NCI-H1105 treated with DMSO at 0.1 percent for 48 hours (cell line): ENCODE measurements at places on chromosomes 13 and 19.
A peak's percentile ranks its signal among the peaks of the same experiment; 100 is the strongest.

DNA sequence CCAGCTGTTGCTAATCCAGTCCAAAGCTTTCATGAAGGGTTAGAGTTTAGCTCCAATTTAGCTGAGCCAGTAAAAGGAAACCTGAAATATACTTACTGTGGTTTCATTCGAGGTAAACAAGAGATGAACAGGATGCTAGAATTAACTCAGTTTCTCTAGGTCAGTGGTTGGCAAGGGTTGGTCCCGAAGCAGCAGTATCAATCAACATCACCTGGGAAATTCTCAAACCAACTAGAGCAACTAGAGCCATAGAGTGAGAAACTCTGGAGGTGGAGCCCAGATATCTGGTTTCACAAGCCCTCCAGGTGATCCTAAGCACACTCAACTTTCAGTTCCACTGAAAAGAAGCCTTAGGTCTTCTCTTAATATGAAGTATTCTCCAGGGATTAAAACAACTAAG, 376.7 kb downstream of the OXGR1 start:
- no peak for DNase-seq

GRCh38 chr19:33950091-33950750, 153.6 kb downstream of the KCTD15 start:
- DNase-seq: no peak

GRCh38 chr19:36051236-36051635, 2.8 kb downstream of the THAP8 start:
- no peak for DNase-seq

GRCh38 chr19:18225355-18225701, 910 bp downstream of the PDE4C start:
- DNase-seq: no peak

DNA sequence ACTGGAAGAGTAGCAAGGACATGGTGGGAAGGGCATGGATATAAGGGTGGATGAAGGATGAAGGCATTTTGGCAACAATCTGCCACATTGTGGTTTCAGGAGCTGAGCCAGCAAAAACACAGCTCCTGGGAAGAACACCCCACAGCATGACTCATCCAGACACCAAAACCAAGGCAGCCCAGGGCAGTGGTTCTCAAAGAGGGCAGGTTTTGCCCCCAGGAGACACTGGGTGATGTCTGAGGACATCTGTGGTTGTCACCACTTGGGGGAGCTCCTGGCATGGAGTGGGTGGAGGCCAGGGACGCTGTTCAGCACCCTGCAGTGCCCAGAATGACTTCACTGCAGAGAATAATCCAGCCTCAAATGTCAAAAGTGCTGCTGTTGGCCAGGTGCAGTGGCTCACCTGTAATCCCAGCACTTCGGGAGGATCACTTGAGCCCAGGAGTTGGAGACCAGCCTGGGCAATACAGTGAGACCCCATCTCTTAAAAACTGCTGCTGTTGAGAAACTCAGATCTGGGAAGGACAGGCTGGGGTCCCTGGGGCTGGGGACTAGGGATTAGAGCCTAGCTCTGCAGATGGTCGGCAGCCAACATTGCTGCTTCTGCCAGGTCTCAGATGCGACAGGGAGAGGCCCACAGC, 16.1 kb downstream of the ZFR2 start:
- peak; percentile 15 for DNase-seq

DNA sequence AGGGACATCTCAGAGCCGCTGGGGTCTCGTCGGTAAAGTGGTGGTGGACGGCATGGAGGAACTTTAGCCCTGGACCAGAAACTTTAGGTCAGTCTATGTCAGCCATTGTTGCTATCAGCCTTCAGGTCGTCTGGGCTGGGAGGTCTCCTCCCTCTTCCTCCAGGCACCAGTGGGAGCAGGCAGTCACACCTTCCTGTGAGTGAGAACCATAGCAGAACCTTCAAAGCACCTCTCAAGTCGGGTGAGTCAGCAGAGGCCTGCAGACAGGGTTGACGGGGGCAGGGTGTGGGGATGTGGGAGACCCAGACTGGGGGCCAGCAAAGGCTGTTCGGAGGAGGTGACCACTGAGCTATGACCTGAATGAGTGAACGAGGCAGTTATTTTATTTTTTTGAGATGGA, 15.4 kb upstream of the SBNO2 start:
- no peak for DNase-seq

DNA sequence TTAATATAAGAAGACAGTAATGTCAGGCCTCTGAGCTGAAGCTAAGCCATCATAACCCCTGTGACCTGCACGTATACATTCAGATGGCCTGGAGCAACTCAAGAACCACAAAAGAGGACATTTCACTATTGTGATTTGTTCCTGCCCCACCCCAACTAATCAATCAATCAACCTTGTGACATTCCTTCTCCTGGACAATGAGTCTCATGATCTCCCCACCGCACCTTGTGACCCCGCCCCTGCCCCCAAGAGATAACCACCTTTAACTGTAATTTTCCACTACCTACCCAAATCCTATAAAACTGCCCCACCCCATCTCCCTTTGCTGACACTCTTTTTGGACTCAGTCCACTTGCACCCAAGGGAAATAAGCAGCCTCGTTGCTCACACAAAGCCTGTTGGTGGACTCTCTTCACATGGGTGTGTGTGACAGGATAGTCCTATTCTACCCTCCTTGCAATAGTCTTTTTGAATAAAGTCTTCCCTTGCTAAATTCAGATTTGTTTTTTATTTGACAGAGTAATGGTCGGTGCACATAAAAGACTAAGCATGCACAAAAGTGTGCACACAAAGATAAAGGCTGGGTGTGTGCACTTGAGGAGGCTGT, 14.0 kb downstream of the CD70 start:
- no peak for DNase-seq

GRCh38 chr19:36151144-36152018, 866 bp downstream of the COX7A1 start:
- DNase-seq: no peak

- DNase-seq: peak; percentile 64
Measured at GRCh38 chr19:485583-486236, 10.6 kb upstream of the MADCAM1 start.

DNA sequence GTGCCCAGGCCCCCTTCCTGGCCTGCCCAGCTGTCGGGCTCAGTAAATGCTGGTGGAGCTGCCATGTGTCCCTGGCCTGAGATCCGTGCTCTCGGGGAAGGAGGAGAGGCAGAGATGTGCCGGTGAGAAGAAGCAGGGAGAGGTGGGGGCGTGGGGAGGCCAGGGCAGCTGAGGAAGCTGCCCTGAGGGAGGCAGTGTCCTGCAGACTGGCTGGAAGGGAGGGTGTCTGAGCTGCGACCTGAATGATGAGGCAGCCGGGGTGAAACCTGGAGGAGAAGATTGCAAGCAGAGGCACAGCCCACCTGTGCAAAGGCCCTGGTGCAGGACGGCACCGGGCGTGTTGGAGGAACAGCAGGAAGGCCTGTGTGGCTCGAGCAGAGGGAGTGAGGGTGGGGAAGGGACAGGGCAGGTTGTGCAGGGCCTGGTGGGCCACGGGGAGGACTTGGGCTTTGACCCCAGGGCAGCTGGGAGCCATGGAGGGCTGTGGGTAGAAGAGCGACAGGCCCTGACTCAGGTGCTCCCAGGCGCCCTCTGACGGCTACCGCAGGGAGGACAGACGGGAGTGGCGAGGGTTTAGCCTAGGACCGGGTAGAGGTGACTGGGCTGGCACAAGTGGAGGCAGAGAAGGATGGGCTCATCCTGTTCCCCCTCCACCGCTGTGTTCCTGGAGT, 14.0 kb upstream of the CELF5 start:
- DNase-seq: peak; percentile 6

- no peak for DNase-seq
Measured at GRCh38 chr19:988510-988909, 4.4 kb downstream of the WDR18 start.

GRCh38 chr13:100526318-100527000, 62.1 kb downstream of the GGACT start:
- DNase-seq: no peak

DNA sequence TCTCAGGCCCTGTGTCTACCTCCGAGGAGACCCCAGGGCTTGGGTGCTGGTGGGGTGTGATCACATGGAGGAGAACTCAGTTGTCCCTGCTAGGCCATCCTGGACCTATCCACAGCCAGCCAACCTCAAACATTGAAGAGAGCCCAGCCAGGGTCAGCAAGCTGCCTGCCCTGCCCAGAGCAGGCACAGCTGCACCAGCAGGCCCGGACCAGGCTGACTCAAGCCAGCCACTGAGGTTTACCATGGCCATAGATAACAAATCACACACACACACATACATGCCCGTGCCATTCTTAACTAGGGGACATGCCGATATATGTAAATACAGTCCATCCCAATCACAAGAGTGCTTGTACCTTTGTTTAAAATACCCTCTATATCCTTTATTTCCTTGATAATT, 8.1 kb downstream of the ARHGEF7 start:
- DNase-seq: no peak

DNA sequence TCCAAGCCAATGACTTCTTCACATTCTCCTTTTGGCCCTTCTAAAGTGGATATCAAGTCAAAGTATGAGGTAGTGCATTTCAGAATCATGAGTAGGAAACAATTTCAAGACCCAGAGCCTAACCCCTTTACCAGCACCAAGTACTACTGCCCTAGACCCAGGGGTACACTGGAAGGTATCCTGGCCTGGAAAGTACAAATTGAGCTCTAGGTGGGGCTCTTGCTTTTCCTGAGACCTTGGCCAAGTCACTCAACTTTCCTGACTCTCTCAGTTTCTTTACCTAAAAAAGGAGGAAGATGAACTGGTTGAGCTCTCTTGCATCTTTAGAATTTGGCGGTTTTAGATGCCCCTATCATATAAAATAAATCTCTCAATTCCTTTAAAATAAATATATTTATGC, 204.7 kb downstream of the FGF14 start:
- no peak for DNase-seq

DNA sequence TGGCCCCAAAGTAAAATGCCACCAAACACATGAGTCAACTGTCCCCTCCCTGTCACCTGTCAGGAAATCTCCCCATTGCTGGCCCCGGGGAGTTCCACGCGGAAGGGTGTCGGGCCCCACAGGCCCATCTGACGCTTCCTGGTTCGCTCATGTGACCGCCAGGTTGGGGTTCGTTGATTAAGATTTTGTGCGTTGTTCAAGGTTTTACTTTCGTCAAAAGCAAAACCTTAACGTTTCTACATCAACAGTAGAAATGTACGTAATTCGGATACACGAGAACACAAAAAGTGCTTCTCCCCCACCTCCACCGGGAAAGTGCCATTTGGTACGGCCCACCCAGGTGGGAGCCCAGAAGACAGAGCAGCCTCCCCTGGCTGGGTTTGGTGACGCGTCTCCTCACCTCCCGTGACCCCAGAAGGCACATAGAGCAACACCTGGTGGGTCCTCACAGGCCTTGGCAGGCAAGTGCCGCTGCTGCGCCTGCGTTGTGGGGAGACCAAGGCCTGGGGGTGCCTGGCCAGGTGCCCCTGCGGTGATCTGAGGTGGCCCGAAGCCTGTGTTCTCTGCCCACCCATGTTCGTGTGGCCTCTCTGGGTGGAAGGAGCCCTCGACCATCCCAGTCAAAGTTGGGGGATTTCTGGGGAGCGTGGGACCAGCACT, 161.6 kb downstream of the KDM4B start:
- no peak for DNase-seq

GRCh38 chr19:38836159-38836982, 4.8 kb upstream of the ECH1 start:
- no peak for DNase-seq

DNA sequence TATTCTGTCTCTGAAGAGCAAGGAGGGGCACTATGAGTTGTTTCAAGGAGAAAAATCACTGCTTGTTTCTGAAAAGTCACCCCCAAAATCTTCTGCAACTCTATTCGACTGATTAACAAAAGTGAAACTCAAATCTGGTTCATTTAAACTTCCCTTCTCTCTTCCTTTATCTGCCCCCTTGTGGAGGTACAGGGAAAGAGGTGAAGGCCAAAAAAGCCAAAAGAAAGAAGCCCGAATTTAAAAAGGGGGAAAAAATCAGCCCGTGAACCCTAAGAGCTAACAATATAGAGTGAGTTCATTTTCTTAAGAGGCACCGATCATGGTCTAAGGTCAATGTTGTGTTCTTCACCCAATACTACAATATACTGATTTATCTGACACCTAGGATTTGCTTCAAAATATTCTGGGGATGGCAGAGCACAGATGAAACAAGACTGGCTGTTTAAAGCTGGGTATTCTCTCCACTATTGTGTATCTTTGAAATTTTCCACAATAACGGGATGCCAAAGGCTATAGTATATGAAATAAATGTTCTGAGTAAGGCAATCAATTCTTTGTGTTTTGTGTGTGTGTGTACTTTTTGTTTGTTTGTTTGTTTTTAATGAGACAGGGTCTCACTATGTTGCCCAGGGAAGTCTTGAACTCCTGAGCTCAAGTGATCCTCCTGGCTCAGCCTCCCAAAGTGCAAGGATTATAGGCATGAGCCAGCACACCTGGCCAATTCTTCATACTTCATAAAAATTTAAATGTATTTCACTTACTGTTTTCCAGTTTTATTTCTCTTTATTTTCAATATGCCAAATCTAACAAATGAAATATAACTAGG, 55.0 kb upstream of the EEF1AKMT1 start:
- peak; percentile 26 for DNase-seq

DNA sequence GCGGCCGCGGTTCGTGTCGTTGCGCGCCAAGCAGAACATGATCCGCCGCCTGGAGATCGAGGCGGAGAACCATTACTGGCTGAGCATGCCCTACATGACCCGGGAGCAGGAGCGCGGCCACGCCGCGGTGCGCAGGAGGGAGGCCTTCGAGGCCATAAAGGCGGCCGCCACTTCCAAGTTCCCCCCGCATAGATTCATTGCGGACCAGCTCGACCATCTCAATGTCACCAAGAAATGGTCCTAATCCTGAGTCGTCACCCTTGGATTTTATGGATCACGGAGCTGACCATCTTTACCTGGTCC, 475 bp downstream of the MRPL57 start:
- DNase-seq: peak; percentile 31

GRCh38 chr19:461721-462551, 1.1 kb upstream of the SHC2 start:
- DNase-seq: peak; percentile 67

GRCh38 chr19:58538257-58539168, 5.4 kb upstream of the TRIM28 start:
- DNase-seq: no peak

DNA sequence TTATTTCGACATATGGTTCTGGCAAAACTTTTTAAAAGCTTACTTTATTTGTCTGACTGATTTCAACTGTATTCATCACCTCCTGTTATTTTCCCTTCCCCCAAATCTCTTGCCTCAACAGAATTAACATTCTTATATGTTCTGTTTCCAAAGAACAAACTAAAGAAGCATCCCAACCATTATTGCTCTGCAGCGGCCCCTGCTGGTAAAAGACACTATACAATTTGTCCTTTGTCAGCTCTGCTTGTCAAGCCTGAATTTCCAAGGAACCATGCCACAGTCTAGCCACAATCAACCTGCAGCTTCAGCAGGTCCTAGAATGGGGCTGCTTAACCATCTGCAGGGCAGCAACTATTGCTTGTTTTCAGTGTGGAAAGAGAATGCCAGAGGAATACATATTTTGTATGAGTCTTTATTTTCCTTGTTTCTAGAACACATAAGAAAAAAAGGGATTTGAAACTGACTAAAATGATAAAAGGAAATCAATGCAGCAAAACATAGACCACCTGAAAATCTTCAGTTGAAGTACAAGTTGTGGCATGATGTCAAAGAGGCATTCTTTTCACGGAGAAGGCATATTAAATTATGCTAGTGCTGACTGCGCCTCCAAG, 845.3 kb downstream of the DIAPH3 start:
- DNase-seq: peak; percentile 78
